ENCODE measurements at places on chromosomes 7 and 10. TPM values are rescaled to one million over a fixed set of nuclear protein-coding genes. Genes with fewer than 3 reads are reported as not detected.

GRCh38 chr7:50346545-50347497, 42.3 kb downstream of the IKZF1 start:
- no peak for DNase-seq
- H3K4me1 ChIP-seq = peaks cover 15% of the 10 kb centered on the region

GRCh38 chr10:79299397-79300241, 47.6 kb upstream of the PPIF start:
- no peak overlapping the region for H3K4me3 ChIP-seq
- DNase-seq = no peak
- peaks cover 17% of the 10 kb centered on the region for H3K4me1 ChIP-seq
- no peaks in the 10 kb centered on the region for H3K27me3 ChIP-seq
- no peak overlapping the region for H3K27ac ChIP-seq

NPTX2 gene
- total RNA-seq = 0.62 TPM

DNA sequence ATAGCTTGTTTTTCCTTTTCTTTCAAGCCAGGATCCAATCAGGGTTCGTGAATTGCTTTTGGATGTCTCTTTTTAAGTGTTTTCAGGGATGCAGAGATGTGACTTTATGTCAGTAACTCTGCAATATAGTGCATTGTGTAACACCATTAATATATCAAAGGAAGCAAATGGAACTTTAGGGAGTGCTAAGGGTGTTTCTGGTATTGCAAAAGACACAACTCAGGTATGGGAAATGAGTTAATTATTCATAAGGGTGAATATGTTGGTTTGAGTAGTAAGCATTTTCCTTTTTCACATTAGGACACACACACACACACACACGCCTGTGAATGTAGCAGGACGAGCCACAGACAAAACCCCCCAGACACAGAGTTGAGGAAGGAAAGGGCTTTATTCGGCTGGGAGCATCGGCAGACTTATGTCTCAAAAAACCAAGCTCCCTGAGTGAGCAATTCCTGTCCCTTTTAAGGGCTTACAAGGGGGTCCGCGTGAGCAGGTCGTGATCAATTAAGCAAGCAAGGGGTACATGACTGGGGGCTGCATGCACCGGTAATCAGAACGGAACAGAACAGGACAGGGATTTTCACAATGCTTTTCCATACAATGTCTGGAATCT, 31.8 kb upstream of the GSDME start:
- H3K27ac ChIP-seq = no peak overlapping the region
- DNase-seq = no peak
- H3K27me3 ChIP-seq = no peaks in the 10 kb centered on the region

GRCh38 chr7:127632276-127632910, 14.5 kb upstream of the PAX4 start:
- H3K27me3 ChIP-seq = peaks cover 4% of the 10 kb centered on the region
- no peak overlapping the region for H3K4me3 ChIP-seq
- H3K27ac ChIP-seq = no peak overlapping the region
- no peaks in the 10 kb centered on the region for H3K36me3 ChIP-seq
- no peaks in the 10 kb centered on the region for H3K4me1 ChIP-seq

All from lower lobe of right lung (tissue), 2 donors.